Left ventricle myocardium superior (tissue), 1 donor: ENCODE measurements at places on chromosomes 1 and 21.

DNA sequence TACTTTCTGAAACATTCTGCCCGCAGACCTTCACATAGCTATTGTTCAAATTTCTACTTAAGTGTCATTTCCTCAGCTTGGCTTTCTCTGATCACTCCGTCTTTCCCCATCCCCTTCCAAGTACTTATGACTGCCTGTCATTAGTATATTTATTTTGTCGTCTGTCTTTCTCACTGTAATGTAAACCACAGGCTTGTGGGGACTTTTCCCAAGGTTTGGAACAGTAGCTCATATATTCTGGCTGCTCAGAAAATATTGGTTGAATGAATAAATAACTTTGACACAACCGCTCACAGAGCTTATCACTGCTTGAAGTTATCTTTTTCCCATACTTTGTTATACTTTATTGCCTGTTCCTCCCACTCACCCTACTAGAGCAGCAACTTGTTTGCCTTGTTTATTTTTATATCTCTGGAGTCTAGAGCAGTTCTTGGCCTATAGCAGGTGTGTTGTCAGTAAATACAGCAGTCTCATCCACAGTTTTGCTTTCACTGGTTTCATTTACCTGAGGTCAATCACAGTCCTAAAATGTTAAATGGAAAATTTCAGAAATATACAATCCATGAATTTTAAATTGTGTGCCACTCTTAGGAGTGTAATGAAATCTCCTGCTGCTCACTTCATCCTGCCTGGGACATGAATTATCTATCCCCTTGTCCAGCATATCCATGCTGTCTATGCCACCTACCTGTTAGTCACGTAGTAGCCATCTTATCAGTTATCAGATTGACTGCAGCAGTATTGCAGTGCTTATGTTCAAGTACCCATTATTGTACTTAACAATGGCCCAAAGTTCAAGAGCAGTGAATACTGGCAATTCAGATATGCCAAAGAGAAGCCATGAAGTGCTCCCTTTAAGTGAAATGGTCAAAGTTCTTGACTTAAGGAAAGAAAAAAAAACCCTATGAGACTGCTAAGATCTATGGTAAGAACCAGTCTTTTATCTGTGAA, 2.4 kb upstream of the CNIH4 start:
- DNase-seq, result no peak

DNA sequence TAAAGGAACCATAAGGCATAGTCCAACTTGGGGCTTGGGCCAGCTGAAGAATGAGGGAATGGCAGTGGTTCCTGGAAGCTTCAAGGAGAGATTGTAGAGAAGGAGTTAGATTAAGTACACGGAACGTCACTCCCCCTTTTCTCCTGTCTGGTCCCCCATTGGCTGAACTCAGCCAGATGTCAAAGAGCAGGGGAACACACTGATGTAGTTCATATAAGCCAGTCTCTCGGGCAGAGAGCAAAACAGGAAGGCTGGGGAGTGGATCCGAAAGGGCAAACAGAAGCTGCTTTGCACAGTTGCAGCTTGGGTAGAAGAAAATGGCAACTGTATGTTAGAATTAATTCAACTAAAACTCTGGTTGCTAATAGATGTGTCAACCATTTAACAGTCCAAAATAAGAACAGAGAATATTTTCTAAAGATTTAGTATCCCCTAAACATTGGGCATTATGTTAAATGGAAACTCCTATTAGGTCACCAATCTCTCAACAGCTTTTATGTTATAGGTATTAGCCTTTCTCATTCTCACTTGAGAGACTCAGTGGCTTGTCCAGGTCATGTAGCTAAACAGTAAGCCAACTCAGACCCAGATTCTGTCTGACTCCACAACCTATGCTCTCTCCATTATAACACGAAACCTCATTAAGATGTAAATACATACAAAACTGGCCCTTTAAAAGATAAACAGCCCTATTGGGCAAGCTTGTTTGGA, 600.7 kb upstream of the USP24 start:
- no peak for DNase-seq

DNA sequence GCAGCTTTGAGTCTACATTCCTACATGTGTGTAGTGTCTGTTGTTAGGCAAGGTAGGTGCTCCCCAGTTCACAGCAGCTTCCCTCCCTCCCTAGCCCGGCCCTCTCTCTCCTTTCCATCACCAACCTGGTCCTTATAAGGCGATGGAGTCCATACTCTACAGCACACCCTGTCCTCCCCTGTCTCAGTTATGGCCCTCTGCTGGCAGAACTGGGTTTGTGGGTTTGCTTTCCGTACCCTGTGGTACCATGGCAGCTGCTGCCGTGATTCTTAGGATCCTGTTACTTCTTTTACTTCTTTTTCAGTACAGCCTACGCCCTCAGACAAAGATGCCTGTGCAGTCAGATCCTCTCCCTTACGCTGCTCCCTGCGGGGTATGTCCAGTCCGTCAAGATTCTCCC, 31.7 kb downstream of the AK5 start:
- DNase-seq, result no peak

DNA sequence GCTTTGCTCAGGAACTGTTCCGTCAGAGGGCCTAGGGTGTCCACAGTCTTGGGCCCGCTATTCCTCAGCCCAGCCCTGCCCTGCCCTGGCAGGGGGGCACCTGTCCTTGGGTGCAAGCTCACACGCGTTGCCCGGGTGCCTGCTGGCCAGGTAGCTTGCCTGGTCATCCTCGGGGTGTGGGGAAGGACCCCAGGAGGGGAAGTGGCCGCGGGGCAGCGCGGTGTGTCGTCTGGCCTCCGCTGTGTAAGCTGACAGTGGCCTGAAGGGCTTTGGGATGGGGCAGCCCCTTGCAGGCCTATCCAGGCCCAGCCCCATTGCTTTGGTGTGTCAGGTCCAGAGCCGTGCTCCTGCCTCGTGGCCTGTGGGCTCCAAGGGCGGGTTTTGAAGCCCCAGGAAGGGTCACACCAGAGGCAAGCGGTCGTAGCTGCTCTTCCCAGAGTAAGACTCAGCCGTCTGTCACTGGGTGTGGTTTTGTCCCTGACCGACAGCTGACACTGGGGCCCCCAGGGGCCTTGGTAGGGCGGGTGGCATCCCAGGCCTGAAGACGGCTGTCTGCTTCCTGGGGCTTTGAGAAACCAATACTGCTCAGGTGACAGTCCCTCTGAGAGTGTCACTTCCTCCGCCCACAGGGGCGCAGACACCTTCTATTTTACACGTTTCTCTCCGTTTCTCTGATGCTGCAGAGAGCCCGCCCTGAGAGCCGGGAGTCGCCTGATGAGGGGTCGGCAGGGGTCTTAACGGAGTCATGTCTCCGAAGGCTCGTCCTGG, 72.1 kb downstream of the SKI start:
- DNase-seq, result no peak

GRCh38 chr1:165954940-165955339, 127.5 kb downstream of the UCK2 start:
- no peak for DNase-seq
